Melanocyte of skin (primary cell): ENCODE measurements at places on chromosomes 4 and X. TPM values are rescaled to one million over a fixed set of nuclear protein-coding genes. Genes with fewer than 3 reads are reported as not detected.

Gene PLP1
- total RNA-seq, result 300 and 407 TPM in 2 replicates

Gene YIPF6
- total RNA-seq, result 33.0 and 42.9 TPM in 2 replicates

Gene ARX
- not detected in 2 replicates for total RNA-seq

Gene PPP3CA
- total RNA-seq, result 11.7 and 20.0 TPM in 2 replicates

Gene ENPEP
- total RNA-seq, result not detected in 2 replicates

Gene UTP14A
- 15.1 and 29.8 TPM in 2 replicates for total RNA-seq

Gene UGT2B17
- not detected in 2 replicates for total RNA-seq
